ENCODE measurements at places on chromosomes 7 and 10. TPM values are rescaled to one million over a fixed set of nuclear protein-coding genes. Genes with fewer than 3 reads are reported as not detected.

The SLC13A1 gene
- not detected for total RNA-seq

The WNT8B gene
- total RNA-seq: not detected

The VENTX gene
- total RNA-seq: 2.7 TPM

The TUBAL3 gene
- total RNA-seq: 0.22 TPM

The NUDCD3 gene
- 47.6 TPM for total RNA-seq

The SOSTDC1 gene
- 0.87 TPM for total RNA-seq

The PLAC9 gene
- 63.3 TPM for total RNA-seq

The AKR1E2 gene
- total RNA-seq: 23.7 TPM

The CHRM2 gene
- not detected for total RNA-seq

The RNF32 gene
- total RNA-seq: 0.42 TPM

The TRIM50 gene
- total RNA-seq: not detected

The OR2A12 gene
- total RNA-seq: not detected

The IL2RA gene
- total RNA-seq: not detected

The PLXNA4 gene
- 12.7 TPM for total RNA-seq
